ENCODE measurements at places on chromosomes 16 and 17.

DNA sequence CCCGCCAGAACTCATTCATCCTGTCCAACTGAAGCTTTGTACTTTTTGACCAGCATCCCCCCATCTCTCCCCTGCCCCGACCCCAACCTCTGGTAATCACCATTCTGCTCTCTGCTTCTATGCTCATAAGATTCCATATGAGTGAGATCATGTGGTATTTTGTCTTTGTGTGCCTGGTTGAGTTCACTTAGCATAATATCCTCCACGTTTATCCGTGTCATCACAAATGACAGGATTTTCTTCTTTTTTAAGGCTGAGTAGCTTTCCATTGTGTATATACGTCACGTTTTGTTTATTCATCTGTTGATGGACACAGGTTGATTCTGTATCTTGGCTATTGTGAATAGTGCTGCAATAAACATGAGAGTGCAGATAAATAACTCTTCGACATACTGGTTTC, 278.9 kb downstream of the SNX29 start:
- DNase-seq, result peak; percentile 36

GRCh38 chr16:24852281-24852721, 6.5 kb downstream of the SLC5A11 start:
- DNase-seq, result no peak

- DNase-seq, result no peak
Observed at GRCh38 chr16:20862162-20862960, 37.8 kb downstream of the DCUN1D3 start.

DNA sequence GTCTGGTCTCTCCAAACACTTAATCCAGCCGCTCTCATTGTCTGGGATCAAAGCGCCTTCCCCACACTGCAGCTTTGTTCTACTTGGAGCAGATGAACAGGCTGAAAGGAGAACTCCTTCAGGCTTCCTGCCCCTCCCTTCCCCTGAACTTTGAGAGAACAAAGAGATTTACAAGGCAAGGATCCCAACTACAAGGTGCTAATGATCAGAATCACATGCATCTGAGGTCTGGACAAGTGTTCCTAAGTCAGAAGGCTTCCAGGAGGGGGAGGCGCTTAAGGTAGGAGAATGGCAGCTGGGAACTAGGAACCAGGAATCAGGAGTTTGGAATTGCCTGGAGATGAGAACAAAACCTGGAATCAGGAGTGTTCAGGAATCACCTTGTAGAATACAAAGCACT, 606.3 kb upstream of the CDH11 start:
- no peak for DNase-seq

DNA sequence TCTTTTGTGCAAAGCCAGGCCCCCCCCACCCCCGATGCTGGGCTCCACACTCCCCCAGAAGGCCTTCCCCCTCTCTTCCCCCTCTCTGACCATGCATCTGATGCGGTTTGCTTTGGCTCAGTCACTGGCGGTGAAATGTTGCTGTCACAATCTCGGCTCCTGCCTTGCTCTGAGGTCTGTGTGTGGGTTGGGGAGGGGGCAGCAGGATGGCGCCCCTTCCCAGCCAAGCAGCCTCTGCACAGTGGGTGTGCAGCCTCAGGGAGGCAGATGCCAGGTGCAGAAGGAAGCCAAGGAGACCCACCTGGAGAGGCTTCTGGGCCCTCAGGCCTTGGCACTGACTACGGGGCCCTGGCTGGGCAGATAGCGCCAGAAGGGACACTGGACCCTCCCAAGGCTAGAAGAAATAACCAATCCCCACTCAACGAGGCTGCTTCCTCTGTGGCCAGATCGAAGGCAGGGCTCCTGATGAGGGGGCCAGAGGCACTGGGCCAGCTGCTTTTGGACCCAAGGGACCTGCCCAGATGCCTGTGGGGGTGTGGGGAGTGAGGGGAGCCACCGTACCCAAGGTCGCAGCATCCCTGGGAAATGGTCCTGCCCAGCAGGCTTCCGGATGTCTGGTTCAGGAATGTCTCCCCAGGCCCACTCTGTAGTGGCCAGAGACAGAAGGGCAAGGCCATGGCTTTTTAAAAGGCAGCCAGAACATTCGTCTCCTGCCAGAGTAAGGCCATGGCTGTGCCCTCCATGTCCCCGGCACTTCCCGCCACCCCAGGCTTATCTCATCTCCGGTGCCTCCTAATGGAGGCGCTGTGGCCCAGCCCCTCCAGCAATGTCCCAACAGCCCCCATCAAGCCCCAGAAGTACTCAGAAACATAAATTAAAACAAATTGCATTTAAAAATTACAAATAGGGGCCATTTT, 43.4 kb upstream of the SLC38A10 start:
- no peak for DNase-seq

GRCh38 chr16:4411684-4412083, 4.7 kb downstream of the CORO7 start:
- DNase-seq, result no peak

DNA sequence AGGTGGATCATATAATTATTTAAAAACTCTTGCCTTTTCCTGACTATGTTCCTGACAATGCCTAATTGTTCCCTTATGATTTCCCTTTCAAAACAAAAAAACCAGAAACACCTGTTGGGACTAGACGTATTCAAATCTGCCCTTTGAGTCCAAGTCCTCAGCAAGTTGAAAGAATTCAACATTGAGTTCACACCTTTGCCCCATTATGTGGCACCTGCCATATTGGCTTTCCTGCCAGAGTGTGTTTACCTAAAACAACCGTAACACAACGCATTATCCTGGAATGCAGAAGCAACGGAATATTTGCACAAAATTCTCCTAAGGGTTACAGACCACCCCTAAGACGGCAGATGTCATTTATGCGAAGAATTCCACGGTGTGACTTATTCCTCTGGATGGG, 105.9 kb downstream of the ZFHX3 start:
- DNase-seq, result no peak

GRCh38 chr16:995087-995486, 13.5 kb downstream of the SOX8 start:
- no peak for DNase-seq

GRCh38 chr16:84574191-84574590, 43.7 kb downstream of the COTL1 start:
- no peak for DNase-seq

DNA sequence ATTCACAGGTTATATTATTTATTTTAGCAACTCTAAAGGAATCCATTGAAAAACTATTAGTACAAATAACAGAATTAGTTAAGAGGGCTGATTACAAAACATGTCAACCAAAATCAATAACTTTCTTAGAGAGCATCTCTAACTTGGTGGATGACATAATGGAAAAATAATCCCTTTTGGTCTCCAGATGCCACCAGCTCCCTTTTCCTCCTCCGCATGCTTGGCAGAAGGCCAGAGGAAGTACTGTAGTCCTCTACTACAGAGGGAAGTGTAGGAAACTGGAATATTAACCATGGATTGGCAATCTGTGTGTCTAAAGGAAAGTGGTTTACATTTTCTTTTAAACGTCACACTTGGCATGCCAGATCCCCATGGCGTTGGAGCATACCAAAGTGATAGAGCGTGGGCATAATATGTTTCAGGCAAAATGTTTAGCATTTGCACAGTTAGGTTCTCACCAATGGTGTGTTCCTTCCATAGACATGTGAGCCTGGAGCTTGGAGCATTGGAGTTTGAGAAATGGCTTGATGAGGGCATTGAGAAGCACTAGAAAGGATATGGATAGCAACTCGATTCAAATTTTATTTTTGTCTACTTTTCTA, 106.3 kb downstream of the PRKCB start:
- DNase-seq, result no peak
